Fibroblast of lung (primary cell): ENCODE measurements at places on chromosomes 7 and 10. TPM values are rescaled to one million over a fixed set of nuclear protein-coding genes. Genes with fewer than 3 reads are reported as not detected.
A peak's percentile ranks its signal among the peaks of the same experiment; 100 is the strongest.

GRCh38 chr7:112129655-112130323, 76.4 kb downstream of the DOCK4 start:
- no peak overlapping the region for H3K4me3 ChIP-seq
- DNase-seq, result no peak
- no peaks in the 10 kb centered on the region for H3K36me3 ChIP-seq
- no peaks in the 10 kb centered on the region for H3K27me3 ChIP-seq
- no peak overlapping the region for H3K27ac ChIP-seq

Gene VSTM4
- 4.4 and 8.1 TPM in 2 replicates for total RNA-seq

Gene ATP6V1F
- total RNA-seq, result 124 and 128 TPM in 2 replicates

DNA sequence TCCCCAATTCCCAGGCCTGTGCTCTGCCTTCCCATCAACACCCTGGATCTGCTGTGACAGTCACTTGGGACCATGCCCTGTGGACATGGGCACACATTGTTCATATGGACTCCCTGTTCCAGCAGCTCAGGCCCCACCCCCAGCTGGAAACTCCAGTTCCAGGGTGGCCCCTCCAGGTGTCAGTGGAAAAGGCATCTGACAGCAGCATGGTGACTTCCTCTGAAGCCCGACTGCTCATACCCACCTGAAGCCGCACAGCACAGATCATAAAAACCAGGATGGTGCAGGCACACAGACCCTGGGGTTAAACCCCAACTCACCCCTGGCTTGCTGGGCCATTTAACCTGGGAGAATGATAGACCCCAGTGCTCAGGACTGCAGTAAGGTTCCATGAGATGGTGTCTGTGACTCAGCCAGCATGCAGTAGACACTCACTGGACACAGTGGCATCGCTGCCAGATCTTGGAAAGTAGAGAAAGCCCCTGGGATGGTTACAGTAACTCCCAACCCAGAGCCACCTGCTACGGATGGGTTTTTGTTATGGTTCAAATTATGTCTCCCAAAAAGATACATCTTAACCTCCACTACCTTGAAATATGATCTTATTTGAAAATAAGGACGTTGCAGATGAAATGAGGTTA, 72.6 kb upstream of the NANOS1 start:
- peaks cover 3% of the 10 kb centered on the region for H3K27me3 ChIP-seq
- H3K27ac ChIP-seq, result no peak overlapping the region

GRCh38 chr7:12490107-12490688, 80.3 kb upstream of the SCIN start:
- no peak overlapping the region for H3K27ac ChIP-seq
- no peaks in the 10 kb centered on the region for H3K27me3 ChIP-seq
- peak; percentile 42 for DNase-seq
- no peaks in the 10 kb centered on the region for H3K36me3 ChIP-seq
- no peak overlapping the region for H3K4me3 ChIP-seq

Gene CDCA7L
- 25.3 and 27.5 TPM in 2 replicates for total RNA-seq

- no peak overlapping the region for H3K27ac ChIP-seq
- no peaks in the 10 kb centered on the region for H3K36me3 ChIP-seq
- no peak for DNase-seq
- H3K27me3 ChIP-seq, result peaks cover 2% of the 10 kb centered on the region
- no peaks in the 10 kb centered on the region for H3K4me1 ChIP-seq
Measured at GRCh38 chr10:6061056-6061455, 1.1 kb downstream of the IL2RA start.

DNA sequence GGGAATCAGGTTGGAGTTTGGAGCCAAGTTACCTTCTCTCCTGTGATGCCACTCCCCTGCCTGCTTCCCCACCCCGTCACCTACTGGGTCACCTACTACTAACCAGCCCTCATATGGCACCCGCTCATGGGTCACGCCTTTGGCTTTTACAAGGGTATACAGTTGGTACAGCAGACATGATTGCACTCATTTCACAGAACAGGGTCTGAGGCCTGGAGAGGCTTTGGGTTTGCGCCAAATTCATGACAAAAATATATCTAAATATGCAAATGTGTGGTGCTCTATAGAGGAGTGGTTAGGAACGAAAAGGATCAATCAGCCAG, 10.7 kb downstream of the CRYGN start:
- no peak overlapping the region for H3K4me3 ChIP-seq
- no peak for DNase-seq
- H3K27ac ChIP-seq, result no peak overlapping the region
- no peaks in the 10 kb centered on the region for H3K27me3 ChIP-seq
- H3K4me1 ChIP-seq, result peaks cover 17% of the 10 kb centered on the region
- no peaks in the 10 kb centered on the region for H3K36me3 ChIP-seq

Gene UCN3
- total RNA-seq, result not detected in 2 replicates

Gene SHTN1
- 0.26 and 0.33 TPM in 2 replicates for total RNA-seq

DNA sequence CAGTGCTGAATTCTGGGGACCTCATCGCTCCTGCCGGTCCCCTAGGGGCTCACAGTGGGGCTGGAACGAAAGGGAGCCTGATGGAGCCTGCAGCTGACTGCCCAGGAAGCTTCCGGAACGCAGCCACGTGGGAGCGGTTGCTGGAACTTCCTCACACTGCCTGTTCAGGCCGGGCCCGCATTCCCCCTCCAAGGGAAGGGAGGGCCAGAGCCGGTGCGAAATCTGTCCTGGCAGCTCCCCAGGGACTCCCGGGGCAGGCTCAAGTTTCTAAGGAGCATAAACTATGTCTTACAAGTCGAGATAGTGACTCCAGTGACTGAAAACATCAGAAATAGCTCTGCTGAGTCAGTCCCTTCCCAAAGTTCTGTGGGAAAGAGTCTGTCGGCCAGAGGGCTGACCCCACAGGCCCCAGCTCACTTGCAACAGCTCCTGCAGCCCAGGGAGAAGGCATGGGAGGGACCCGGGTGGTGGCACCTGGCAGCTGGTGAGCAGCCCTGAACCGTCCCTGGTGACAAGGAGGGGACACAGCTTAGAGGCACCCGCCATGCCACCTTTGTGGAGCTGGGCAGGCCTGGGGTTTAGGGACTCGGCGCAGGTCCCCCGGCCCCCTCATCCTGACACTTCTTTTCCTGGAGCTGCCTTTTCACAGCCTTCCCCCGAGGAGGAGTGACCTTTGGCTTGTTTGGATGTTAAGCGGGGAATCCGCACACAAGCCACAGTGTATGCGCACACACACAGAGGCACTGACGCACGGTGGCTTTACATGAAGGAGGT, 47.6 kb downstream of the PDGFA start:
- peak; percentile 98 for DNase-seq
- peak overlapping the region; percentile 79 for H3K27ac ChIP-seq
- H3K27me3 ChIP-seq, result no peaks in the 10 kb centered on the region
- peaks cover 13% of the 10 kb centered on the region for H3K4me1 ChIP-seq
